ENCODE measurements at places on chromosomes 12 and 14.

- no peak for DNase-seq
These were observed 73.3 kb downstream of the PTHLH start for GRCh38 chr12:27899151-27899661.

DNA sequence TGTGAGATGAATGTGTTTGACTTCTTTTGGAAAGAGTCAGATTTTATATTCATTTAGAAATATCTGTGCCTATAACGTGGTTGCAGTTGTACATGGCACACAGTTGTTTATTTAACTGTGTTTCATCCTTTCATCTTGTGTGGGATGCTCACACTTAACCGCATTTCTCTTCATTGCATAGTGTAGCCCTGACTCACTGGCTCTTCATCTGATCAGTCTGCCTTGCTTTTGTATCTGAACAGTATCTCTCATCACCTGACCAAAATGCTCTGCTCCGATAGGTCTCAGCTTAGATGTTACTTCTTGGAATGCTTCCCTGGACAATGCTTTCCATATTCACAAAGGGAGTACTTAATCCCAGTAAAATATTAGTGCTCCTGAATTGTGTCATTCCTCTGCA is 83.4 kb downstream of the PDE3A start:
- no peak for DNase-seq

DNA sequence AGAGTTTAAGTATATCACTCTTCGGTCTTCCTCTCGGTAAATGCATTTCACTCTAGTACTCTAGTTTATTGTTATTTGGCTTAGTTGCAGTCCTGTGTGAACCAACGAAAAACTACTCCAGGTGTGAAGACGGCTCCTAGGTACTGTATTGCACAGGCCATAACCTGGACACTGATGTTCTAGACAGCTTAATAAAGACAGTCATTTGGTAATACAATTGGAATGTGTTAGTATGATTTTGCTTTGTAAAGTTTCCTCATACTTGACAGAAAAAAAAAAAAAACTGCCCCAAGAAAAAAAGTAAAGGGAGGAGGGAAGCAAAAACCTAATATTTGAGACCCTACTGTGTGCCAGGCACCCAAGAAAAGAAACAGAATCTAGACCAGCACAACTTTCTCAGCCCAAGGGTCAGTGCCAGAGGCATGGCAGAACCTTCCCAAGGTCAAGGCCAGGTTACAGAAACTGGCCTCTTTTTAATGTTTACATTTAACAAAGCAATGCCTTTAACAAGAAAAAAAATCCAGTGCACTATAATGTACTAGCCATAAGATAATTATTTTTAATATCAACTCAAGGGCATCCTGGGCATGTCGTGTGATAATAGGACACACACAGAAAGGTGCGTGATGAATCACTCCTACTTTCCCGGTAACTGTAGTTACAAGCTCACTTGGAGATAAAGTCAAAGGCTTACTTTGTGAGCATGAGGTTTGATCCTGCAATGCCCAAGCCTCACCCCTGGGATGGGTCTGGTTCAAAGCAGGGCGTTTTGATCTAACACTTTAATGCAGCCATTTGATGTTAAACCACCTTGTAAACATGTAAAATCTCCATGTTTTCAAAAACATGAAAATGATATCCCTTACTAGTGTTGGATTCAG is 110.6 kb downstream of the BMP4 start:
- no peak for DNase-seq

DNA sequence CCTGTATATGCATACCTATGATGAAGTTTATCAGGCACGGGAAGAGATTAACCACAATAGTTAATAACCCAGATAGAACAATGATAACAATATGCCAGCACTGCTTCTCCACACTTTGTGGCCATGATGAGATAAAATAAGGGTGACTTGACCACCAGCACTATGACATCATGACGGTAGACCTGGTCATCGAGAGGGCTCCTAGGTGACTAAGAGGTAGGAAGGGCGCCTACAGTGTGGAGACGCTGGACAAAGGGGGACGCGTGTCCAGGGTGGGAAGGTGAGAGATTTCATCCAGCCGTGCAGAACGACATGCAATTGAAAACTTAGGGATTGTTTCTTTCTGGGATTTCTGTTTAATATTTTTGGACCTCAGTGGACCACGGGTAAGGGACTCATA is 221.8 kb upstream of the RTL1 start:
- DNase-seq: no peak

DNA sequence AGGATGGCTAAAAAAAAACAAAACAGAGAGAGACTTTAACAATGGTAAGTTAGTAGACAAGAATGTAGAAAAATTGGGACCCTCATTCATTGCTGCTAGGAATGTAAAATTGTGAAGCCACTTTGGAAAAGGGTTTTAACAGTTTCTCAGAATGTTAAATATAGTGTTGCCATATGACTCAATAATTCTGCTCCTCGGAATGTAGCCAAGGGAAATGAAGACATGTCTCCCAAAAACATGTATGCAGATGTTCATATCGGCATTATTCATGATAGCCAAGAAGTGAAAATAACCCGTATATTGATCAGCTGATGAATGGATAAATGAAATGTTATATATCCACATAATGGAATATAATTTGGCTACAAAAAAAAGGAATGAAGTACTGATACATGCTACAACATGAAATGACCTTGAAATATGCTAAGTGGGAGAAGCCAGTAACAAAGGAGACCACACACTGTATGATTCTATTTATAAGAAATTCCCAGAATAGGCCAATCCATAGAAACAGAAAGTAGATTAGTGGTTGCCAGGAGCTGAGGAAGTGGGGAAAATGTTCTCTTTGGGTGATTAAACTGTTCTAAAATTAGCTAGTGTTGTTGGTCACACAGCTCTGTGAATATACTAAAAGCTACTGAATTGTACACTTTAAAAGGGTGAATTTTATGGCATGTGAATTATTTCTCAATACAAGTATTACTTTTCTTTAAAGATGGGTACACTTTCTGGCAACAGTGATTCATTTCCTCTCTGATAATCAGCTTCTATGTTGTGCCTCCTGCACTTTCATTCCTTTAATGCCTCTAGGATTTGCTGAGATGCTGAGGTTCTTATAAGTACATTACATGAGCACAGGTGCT is 132.5 kb downstream of the DAAM1 start:
- DNase-seq: no peak

DNA sequence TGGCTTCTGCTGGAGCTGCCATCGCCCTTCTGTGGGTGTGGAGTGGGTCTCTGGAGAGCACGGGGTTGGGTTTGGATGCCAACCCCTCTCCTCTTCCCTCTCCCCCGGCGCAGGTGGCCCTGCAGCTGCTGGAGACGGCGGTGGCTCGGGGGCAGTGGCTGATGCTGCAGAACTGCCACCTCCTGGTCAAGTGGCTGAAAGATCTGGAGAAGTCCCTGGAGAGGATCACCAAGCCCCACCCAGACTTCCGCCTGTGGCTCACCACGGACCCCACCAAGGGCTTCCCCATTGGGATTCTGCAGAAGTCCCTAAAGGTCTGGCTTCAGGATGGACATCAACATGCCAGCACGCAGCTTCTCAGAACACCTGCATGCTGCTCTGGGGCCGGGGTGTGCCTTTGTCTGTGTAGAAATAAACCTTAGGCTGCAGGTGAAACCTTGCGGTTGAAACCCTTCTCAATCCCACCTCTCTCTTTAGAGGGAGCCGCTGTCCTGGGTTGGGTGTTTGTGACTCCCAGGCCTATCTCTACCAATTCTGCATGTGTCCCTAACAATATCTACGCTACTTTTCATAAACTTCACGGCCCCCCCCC is 44.3 kb downstream of the CCDC92 start:
- no peak for DNase-seq

DNA sequence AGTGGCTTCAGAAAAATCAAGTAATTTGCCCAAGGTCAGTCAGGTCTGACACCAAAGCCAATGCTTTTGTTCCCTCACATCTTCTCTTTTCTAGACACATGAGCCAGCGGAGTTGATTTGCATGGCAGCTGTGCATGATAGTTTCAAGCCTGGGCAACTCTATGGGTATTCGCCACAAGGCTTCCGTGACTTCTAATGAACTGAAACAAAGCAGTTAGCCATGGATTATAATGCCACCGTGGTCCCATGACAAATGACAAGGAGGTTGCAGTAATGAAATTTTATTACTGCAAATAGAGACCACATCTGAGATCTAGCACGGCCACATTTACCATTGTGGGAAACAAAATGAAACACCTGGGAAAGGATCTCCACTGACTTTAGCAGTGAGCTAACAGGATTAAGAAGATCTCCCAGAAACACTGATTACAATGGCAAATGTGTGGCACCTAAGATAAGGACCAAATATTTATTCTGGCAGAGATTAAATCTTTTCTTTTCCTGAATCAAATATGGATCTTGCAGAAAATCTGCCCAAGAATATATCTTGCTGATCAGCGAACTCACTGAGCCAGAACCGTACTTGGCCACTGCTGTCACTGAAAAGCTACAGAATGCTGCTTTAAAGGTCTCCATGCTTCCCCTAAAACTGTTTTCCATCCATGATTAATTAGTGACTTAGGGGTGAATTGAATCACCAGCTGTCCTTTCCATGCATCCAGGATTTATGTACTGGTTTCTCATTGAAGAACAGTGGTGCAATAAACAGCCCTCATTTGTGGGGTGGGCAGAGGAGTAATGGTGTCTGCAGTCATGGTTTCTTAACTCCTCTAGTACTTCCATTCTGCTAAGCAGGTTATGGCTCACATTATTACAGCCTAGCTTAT is 551.0 kb downstream of the DIO2 start:
- no peak for DNase-seq

DNA sequence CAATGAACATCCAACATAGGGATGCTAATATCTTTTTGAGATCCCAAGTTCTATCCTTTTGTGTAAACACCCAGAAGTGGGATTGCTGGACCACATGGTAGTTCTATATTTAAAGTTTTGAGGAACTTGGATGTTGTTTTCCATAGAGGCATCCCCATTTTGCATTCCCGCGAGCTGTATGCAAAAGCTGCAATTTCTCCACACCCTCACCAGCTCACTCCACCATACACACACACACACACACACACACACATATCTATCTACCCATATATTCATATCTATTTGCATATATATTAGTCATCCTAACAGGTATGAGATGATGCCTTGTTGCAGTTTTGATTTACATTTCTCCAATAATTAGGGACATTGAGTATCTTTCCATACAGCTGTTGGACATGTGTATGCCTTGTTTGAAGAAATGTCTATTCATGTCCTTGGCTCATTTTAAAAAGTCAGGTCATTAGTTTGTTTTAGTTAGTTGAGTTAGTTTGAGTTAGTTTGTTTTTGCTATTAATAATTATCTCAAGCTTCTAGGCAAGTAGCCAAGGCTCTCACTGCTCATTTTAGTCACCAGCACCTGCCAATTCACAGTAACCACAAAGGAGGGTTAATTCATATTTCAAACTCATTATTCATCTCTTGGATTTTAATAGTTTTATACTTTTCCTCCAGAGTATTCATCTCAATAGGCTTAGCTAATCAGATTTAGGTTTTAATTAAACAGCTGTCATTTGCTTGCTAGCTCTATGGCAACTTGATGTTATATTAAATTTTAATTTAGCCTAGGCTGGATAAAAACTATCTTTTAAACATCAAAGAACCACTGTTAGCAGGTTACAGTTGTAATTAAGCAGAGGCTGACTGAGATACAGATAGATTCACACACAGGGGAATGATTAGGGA is 1435.9 kb upstream of the TMEM132C start:
- no peak for DNase-seq

DNA sequence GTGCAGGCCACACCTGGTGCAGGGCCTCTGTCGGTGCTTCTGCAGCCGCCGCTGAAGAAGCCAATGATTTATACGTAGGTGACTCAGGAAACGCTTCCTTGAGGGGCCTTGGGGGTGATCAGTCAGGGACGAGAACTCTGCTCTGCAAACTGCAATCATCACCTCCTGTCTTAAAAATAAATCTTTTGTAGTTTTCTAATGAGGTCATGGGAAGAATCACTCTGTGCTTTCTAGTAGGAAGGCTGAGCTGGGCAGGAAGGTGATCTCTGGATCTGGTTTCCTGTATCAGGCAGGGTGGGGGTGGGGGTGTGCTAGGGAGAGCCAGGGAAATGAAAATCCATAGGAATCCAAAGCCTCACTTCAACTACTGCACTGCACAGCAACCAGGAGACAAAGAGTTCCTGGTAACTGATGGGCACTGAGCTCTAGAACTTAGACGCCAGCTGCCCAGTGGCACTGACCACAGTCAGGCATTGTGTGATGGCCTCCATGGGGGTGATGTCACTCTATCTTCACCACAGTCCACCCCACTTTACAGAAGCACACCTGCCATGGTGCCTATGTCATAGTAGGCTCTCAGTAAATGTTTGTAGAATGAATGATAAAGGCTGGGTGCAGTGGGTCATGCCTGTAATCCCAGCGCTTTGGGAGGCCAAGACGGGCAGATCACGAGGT is 292.4 kb upstream of the PWP1 start:
- DNase-seq: no peak

DNA sequence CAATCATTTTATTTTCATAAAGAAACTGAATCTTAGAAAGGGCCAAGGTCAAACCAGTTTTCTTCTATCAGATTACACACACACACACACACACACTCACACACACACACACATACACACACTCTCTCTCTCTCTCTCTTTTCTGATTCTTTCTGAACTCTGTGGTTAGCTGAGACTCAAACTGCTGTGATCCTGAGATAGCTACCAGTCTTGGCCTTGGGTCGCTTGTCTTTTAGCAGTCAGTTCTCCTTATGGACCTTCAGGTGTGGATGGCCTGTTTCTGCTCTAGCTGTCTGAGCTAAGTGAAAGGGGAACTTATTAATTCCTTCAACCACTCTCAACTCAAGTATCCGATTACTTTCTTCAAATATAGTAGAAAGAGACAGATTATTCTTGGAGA is 145.1 kb downstream of the GRIP1 start:
- DNase-seq: no peak

DNA sequence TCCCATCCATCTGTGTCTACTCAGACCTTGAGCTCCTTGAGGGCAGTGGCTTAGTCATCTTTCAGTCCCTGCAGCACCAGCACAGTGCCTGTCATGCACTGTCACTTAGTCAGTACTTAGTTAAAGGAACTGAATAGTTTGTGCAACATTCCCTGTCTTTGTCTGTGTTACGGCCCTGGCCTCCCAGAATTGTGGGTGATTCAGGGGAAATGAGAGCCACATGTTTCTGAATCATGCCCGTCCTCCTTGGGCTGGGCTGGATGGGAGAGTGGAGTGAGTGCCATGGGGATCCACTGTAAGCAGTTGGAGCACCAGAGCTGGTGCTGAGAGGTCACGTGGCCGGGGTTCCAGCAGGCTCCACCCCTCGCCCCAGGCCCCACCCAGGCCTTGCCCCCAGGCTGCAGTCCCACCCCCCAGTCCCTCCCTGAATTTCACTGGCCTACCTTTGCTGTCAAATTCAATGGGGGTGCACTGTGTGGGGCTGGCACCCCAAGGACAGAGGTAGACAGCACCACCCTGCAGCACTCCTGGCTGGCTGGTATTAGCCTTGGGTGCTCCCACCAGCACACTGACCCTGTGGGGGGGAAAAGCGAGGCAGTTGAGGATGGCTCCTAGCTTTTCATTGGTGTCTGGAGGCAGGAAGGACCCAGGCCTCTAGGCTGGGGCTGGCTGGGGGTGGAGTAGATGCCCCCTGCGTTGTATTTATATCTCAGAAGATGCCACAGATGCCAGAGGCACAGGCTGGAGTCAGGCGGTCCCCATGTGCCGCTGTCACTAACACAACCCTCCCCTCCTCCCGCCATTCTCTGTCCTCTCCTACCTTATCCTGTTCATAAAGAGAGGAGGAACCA is 7.5 kb downstream of the ITGA5 start:
- DNase-seq: peak; percentile 40
